Activated T-cell treated with anti-CD3 and anti-CD28 coated beads, Interleukin-2, amount 50 U/mL, for 72 hours (primary cell): ENCODE measurements at places on chromosomes 13 and 19. TPM values are rescaled to one million over a fixed set of nuclear protein-coding genes. Genes with fewer than 3 reads are reported as not detected.

The ACP5 gene
- total RNA-seq, result 31.5 TPM

The ADGRE3 gene
- total RNA-seq, result not detected

The RHPN2 gene
- total RNA-seq, result 0.95 TPM

The CGB2 gene
- total RNA-seq, result 1.4 TPM

The IGSF23 gene
- not detected for total RNA-seq

The TRPM4 gene
- 0.96 TPM for total RNA-seq

The CEACAM16 gene
- not detected for total RNA-seq

The ELAVL1 gene
- 90.5 TPM for total RNA-seq

The NLRP9 gene
- total RNA-seq, result not detected

The UPF3A gene
- total RNA-seq, result 81.5 TPM

The REX1BD gene
- 59.5 TPM for total RNA-seq

The ZNF429 gene
- total RNA-seq, result 16.6 TPM

The SIAH3 gene
- 0.25 TPM for total RNA-seq

The LPAR6 gene
- total RNA-seq, result 11.9 TPM

The HPN gene
- 0.19 TPM for total RNA-seq

The CYP4F3 gene
- 1.7 TPM for total RNA-seq

The ATP7B gene
- total RNA-seq, result 2.3 TPM

The ZNF575 gene
- total RNA-seq, result 4.3 TPM

The SLITRK1 gene
- not detected for total RNA-seq

The ZNF486 gene
- 17.3 TPM for total RNA-seq

The WIZ gene
- total RNA-seq, result 13.4 TPM

The MBD3L2B gene
- not detected for total RNA-seq

The TIMM29 gene
- total RNA-seq, result 20.9 TPM

The COL4A2 gene
- not detected for total RNA-seq

The FLT1 gene
- total RNA-seq, result 43.8 TPM

The PSG1 gene
- not detected for total RNA-seq

The PCDH17 gene
- total RNA-seq, result not detected

The CERS1 gene
- not detected for total RNA-seq

The SH2D3A gene
- total RNA-seq, result 24.5 TPM

The QPCTL gene
- 20.8 TPM for total RNA-seq

The PRODH2 gene
- not detected for total RNA-seq

The FARP1 gene
- 2.4 TPM for total RNA-seq

The NCAN gene
- total RNA-seq, result not detected

The CYSLTR2 gene
- total RNA-seq, result 4.0 TPM

The DCT gene
- 0.49 TPM for total RNA-seq

The LILRB1 gene
- 0.38 TPM for total RNA-seq

The IRF2BP1 gene
- 19.9 TPM for total RNA-seq

The SOHLH2 gene
- total RNA-seq, result not detected

The APC2 gene
- 0.02 TPM for total RNA-seq

The ECSIT gene
- total RNA-seq, result 44.0 TPM

The TARM1 gene
- not detected for total RNA-seq

The SERPINE3 gene
- total RNA-seq, result not detected

The MCEMP1 gene
- total RNA-seq, result not detected

The SLC17A7 gene
- total RNA-seq, result 0.42 TPM

The FGF9 gene
- total RNA-seq, result 0.46 TPM

The ZNF208 gene
- total RNA-seq, result 0.70 TPM

The B3GNT8 gene
- total RNA-seq, result not detected

The ZNF585A gene
- total RNA-seq, result 13.8 TPM

The BICRA gene
- 17.9 TPM for total RNA-seq

The MEIOSIN gene
- 0.09 TPM for total RNA-seq

The WDR88 gene
- total RNA-seq, result not detected

The ERICH6B gene
- not detected for total RNA-seq

The ZNF880 gene
- total RNA-seq, result 12.8 TPM
